ENCODE measurements at places on chromosomes 5 and 9. TPM values are rescaled to one million over a fixed set of nuclear protein-coding genes. Genes with fewer than 3 reads are reported as not detected.

DNA sequence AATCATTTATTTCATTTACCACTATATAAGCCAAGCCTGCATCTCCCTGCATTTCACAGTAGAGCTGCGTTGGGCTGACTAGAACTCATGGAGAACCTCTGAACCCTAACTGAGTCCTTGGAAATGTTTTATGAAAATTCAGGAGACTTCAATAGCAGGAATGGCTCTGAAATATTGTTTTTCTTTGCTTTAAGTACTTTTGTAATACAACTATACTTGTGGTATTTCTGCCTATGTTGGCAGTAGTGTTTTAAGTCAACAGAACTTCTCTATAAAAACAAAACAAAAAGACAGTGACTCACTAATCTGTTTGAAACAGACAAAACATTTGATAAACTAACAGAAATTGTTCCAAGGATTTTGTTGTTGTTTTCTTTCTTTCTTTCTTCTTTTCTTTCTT lies 489.2 kb upstream of the MEF2C start:
- H3K27ac ChIP-seq: no peak overlapping the region
- no peak for DNase-seq
- H3K36me3 ChIP-seq: no peaks in the 10 kb centered on the region

GRCh38 chr9:132187121-132187620 lies 25.3 kb downstream of the NTNG2 start:
- peaks cover 18% of the 10 kb centered on the region for H3K27me3 ChIP-seq
- DNase-seq: no peak
- H3K27ac ChIP-seq: no peak overlapping the region
- no peaks in the 10 kb centered on the region for H3K4me1 ChIP-seq
- H3K4me3 ChIP-seq: no peak overlapping the region
- H3K36me3 ChIP-seq: no peaks in the 10 kb centered on the region

Gene IFNB1
- not detected for total RNA-seq

Gene HRH2
- total RNA-seq: 2.9 TPM

Gene IL33
- not detected for total RNA-seq

Gene FOXD4L4
- total RNA-seq: not detected

DNA sequence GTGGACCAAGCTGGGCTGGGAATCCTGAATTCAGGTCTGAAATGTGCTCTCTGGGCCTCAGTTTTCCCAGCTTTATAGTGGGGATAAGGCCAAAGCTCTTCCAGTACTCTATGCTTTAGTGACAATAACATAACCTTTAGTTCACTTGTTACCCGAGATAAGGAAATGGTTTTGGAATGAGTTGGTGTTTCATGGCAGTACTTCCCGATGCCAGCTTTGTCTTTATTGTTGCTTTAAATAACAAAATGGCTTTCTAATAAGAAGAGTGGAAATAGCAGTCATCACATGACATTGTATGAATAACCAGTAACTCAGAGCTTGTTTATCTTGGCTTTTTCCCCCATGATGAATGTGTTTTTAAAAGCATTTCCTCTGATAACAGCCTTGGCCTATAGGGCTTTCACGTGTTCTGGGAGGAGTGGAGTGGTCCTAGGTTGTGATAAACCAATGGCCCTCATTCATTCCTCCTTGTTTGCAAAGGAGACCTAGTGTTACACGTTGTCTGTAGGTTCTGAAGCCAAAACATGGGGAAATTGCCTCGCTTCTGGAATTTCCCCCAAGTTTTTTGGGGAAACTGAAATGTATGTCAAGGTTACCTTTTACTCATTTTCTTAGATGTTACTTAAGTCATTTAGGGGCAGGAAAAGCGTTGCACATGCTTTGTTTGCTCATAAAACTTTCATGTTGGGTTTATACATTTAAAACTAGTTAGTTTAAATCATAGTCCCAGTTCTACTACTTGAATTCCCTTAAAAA lies 53.7 kb downstream of the ZNF618 start:
- no peak overlapping the region for H3K4me3 ChIP-seq
- no peak for DNase-seq
- no peaks in the 10 kb centered on the region for H3K4me1 ChIP-seq
- H3K27me3 ChIP-seq: no peaks in the 10 kb centered on the region

- peaks cover 30% of the 10 kb centered on the region for H3K27me3 ChIP-seq
- no peaks in the 10 kb centered on the region for H3K4me1 ChIP-seq
- H3K4me3 ChIP-seq: no peak overlapping the region
- no peaks in the 10 kb centered on the region for H3K36me3 ChIP-seq
- no peak for DNase-seq
These were observed 7.6 kb downstream of the TMEM174 start for GRCh38 chr5:73180566-73180965.

Gene RPL12
- 1,993 TPM for total RNA-seq

Gene NFIB
- not detected for total RNA-seq

Gene SOX30
- total RNA-seq: not detected

DNA sequence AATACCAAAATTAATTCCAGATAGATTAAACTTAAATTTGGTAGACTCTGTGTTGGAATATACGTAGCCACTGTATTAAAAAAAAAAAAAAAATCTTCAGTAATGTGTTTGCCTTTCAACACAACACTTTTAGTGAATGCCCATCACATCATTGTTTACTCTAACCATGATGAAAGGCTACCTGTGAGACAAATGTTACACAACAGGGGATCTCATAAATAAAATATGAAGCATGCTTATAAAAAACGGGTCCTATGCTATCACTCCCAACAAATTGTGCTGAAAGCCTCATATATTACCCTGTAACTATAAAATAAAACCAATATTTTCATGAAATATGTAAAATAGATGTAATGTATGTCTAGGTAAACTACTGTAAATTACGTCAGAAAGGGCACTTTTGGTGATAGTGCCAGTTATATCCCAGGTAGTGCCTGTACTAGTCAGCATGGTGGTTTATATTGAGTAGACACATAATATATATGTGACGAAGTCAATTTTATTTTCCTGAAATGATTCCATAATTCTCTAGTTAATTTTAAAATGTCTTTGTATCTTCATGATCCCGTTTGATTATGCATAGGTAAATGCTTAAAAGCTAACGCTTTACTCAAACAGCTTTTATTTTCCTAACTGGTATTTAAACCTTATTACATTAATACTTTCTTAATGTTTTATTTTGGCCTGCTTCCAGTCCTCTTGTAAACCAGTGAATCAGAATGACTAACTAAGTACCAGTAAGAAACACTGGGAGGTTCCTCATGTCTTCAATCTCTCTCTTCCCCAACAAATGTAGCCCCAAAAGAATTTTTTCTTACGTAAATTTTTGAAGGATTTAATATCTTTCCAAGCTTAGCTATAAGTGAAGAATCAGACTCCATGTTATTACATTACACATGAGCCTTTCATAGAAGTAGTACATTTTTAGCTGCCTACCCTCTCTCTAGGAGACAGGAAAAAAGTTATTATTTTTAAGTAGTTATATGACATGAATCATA lies 420.3 kb downstream of the GABRG2 start:
- DNase-seq: no peak
- no peaks in the 10 kb centered on the region for H3K4me1 ChIP-seq
- no peak overlapping the region for H3K4me3 ChIP-seq
- no peak overlapping the region for H3K27ac ChIP-seq
- no peaks in the 10 kb centered on the region for H3K27me3 ChIP-seq

GRCh38 chr9:116978155-116978554 lies 291.1 kb downstream of the TRIM32 start:
- no peaks in the 10 kb centered on the region for H3K27me3 ChIP-seq
- no peaks in the 10 kb centered on the region for H3K4me1 ChIP-seq
- no peak for DNase-seq
- H3K4me3 ChIP-seq: no peak overlapping the region
- H3K36me3 ChIP-seq: no peaks in the 10 kb centered on the region
- no peak overlapping the region for H3K27ac ChIP-seq

DNA sequence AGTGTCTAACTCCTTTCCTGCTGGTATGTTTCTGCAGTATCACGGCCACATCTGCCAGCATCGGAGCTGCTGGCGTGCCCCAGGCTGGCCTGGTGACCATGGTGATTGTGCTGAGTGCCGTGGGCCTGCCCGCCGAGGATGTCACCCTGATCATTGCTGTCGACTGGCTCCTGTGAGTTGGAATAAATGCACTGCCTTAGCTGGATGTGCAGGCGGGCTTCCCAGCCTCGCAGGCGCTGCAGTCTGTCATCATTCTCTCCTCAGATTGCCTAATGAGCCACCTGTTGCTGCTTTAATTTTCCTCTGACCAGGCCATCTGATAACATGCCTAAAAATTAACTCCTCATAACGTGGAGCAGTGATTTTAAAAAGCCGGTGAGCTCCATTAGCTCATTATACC lies 79.1 kb upstream of the PLPP6 start:
- H3K27ac ChIP-seq: no peak overlapping the region
- no peaks in the 10 kb centered on the region for H3K36me3 ChIP-seq
- no peak for DNase-seq
- no peak overlapping the region for H3K4me3 ChIP-seq

Gene MCIDAS
- total RNA-seq: not detected

DNA sequence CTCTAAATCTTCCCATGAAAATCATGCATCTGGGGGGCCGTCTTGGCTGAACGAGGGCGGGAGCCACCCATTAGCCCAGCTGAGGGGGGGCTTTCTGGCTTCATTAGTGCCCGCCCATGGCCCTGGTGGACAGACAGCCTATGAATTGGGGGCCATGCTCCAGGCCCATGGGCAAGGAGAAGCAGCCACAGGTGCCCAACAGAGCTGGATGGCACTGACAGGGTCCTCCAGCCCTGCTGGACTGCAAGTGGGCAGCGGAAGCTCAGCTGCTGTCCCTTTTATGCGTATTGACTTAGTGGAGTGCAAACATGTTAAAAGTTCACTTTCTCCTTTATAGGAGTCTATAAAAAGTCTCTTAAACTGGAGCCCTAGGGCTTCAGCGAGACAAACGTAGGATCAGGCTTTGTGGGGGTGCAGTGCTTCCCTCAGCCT lies 75.3 kb downstream of the MACROH2A1 start:
- DNase-seq: no peak
- H3K27me3 ChIP-seq: no peaks in the 10 kb centered on the region
- no peak overlapping the region for H3K27ac ChIP-seq
- H3K4me3 ChIP-seq: no peak overlapping the region

Gene GDNF
- not detected for total RNA-seq

- no peak for DNase-seq
- H3K36me3 ChIP-seq: no peaks in the 10 kb centered on the region
- H3K27me3 ChIP-seq: no peaks in the 10 kb centered on the region
- H3K27ac ChIP-seq: no peak overlapping the region
These were observed 39.9 kb upstream of the IL17B start for GRCh38 chr5:149418910-149419531.

DNA sequence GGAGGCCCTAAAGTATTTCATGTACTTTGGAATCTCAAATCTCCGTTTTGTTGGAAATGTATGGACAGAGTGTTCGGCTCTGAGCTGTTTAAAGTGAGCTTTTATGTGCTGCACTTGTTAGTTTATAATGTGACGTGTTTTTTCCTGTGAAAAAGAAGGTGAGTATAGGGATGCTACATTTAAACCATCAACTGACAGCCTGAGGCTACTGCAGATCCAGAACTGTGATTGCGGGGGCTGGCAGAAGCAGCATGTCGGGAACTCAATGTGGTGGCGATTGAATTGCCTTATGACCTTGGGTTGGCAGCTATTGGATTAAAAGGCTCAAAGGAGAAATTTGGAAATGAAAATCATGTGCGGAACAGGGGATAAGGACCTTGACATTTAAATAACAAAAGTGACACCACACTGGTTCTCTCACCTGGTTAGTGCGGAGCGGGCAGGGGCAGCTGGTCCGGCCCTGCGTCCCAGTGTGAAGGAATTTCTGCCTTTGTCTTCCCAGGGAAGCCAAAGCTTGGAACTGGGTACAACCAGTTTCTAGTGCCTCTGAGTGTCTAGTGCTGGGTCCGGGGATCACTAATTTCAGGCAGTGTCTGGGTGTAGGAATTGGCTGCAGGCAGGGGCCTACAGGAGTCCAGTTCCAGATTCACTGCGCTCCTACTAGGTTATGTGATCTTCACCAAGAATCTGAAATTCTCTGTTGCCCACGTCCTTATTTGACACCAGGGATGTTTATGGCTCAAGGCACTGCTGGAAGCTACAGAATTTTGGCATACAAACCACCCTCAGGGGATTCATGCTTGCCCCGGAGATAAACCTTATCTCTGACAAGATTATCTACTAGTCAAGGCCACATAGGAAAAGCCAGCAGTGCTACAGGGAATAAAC lies 120.7 kb upstream of the ERCC6L2 start:
- H3K27ac ChIP-seq: no peak overlapping the region
- H3K4me3 ChIP-seq: no peak overlapping the region
- H3K4me1 ChIP-seq: peaks cover 19% of the 10 kb centered on the region
- H3K27me3 ChIP-seq: peaks cover 4% of the 10 kb centered on the region

- H3K4me3 ChIP-seq: no peak overlapping the region
- DNase-seq: no peak
- H3K27ac ChIP-seq: no peak overlapping the region
- no peaks in the 10 kb centered on the region for H3K27me3 ChIP-seq
- no peaks in the 10 kb centered on the region for H3K36me3 ChIP-seq
These were observed 18.4 kb upstream of the ERCC6L2 start for GRCh38 chr9:95857124-95857523.

DNA sequence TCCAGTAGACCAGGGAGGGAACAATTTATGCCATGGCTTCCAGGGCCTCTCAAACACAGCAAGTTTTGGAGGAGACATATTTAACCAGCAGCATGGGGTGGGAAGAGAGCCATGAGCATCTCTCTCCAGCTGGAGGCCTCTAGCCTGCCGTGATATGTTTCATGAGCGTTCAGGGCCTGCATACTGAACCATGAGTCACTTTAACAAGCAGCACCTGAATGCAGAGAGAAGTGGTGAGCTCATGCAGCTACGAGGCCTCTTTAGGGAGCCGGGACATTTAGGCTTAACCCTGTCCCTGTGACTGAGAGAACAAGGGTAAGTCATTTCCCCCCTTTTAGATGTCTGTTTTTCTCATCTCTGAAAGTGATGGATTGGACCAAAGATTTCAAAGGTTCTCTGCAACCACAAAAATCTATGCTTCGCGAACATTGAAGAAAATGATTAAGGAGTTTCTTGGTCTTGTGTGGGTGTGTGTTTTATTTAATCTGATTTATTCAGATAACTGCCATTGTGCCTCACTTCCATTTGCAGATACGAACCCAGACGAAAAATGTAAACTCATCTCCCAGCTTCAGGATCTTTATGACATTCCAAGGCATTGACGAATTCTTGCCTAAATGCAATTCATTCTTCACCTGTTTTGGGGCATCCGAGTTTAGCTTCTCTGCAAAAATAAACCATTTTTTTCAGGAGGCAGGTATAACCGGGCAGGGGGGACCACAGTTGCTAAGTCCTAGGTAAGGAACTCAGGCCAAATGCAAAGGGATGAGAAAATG lies 157.0 kb downstream of the GABBR2 start:
- DNase-seq: no peak
- H3K4me1 ChIP-seq: no peaks in the 10 kb centered on the region
- no peaks in the 10 kb centered on the region for H3K36me3 ChIP-seq
- no peak overlapping the region for H3K27ac ChIP-seq
- H3K27me3 ChIP-seq: no peaks in the 10 kb centered on the region
- no peak overlapping the region for H3K4me3 ChIP-seq

DNA sequence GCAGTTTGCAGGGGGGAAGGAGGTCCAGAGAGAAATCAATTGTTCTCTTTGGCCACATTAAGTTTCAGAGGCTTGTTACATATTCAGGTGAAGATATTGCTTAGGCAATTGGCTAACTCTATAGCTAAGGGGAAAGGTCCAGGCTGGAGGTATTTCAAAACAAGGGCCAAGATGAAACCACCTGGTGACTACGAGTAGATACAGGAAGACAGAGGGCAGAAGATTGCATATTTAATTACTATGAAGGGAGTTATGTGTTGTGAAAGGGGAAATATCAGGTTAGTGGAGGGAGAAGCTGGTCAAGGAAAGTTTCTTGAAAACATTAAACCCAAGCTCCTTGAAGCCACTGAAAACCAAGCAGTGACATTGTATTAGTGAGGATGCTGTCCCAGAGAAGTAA lies 1.9 kb upstream of the RAD23B start:
- no peak overlapping the region for H3K4me3 ChIP-seq
- DNase-seq: no peak
- H3K4me1 ChIP-seq: peaks cover 16% of the 10 kb centered on the region
- no peaks in the 10 kb centered on the region for H3K27me3 ChIP-seq
- no peak overlapping the region for H3K27ac ChIP-seq
- H3K36me3 ChIP-seq: no peaks in the 10 kb centered on the region

All from CD4-positive, alpha-beta T cell (primary cell).